Fibroblast of the aortic adventitia (primary cell): ENCODE measurements at places on chromosomes 5 and 9. TPM values are rescaled to one million over a fixed set of nuclear protein-coding genes. Genes with fewer than 3 reads are reported as not detected.

The RNF180 gene
- total RNA-seq = 1.4 and 3.4 TPM in 2 replicates

The NOXA1 gene
- 0.36 and 0.74 TPM in 2 replicates for total RNA-seq

The RALGDS gene
- 4.3 and 15.6 TPM in 2 replicates for total RNA-seq

The EDIL3 gene
- 48.1 and 248 TPM in 2 replicates for total RNA-seq

The MARCOL gene
- total RNA-seq = not detected in 2 replicates

The PCDHA1 gene
- total RNA-seq = 0.09 TPM in 1 of 2 replicates, not detected in the other

The TSSK1B gene
- 1.4 TPM in 1 of 2 replicates, not detected in the other for total RNA-seq

The PDZD2 gene
- under 0.01 and 2.5 TPM in 2 replicates for total RNA-seq
